ENCODE measurements at places on chromosomes 1 and 21.

GRCh38 chr1:7263021-7263960 lies 478.0 kb downstream of the CAMTA1 start:
- no peak for DNase-seq

- DNase-seq: no peak
These were observed 82.4 kb upstream of the COL11A1 start for GRCh38 chr1:103190766-103191165.

GRCh38 chr1:159214149-159214760 lies 9.6 kb downstream of the ACKR1 start:
- peak; percentile 5 for DNase-seq

DNA sequence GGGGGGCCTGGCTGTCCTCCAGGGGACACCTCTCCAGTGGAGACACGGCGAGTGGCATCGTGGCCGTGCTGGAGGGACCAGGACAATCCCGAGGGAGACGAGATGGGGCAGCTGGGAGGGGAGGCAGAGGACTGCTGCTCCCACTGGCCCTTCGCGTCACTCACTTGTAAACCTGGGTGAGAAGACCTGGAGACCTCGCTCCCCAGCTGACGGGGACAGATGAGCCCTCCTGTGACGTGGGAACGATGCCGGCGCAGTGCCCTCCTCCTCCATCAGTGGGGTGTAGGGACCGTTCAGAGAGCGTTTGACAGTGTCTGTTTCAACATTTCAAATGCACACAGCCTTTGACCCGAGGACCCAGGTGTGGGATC lies 4.6 kb downstream of the SPATC1L start:
- no peak for DNase-seq

DNA sequence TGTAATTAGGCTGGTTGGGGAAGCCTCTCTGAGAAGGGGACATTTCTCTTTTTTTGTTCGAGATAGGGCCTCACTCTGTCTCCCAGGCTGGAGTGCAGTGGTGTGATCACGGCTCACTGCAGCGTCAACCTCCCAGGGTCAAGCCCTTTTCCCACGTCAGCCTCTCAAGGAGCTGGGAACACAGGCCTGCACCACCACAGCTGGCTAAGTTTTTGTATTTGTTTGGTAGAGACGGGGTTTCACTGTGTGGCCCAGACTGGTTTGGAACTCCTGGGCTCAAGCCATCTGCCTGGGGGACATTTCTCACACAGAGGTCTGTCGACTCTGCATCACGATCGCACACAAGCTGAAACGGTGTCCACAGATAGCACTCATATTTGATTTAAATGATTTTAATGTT lies 39.7 kb downstream of the HUNK start:
- DNase-seq: no peak

- no peak for DNase-seq
These were observed 60.9 kb upstream of the RGS2 start for GRCh38 chr1:192747943-192748342.

- DNase-seq: no peak
These were observed 472.0 kb downstream of the CAMTA1 start for GRCh38 chr1:7257225-7257624.

GRCh38 chr1:82542766-82543165 lies 742.0 kb downstream of the ADGRL2 start:
- no peak for DNase-seq

GRCh38 chr1:33849211-33849610 lies 14.7 kb upstream of the HMGB4 start:
- DNase-seq: no peak

GRCh38 chr1:29145739-29146437 lies 22.2 kb upstream of the TMEM200B start:
- no peak for DNase-seq

DNA sequence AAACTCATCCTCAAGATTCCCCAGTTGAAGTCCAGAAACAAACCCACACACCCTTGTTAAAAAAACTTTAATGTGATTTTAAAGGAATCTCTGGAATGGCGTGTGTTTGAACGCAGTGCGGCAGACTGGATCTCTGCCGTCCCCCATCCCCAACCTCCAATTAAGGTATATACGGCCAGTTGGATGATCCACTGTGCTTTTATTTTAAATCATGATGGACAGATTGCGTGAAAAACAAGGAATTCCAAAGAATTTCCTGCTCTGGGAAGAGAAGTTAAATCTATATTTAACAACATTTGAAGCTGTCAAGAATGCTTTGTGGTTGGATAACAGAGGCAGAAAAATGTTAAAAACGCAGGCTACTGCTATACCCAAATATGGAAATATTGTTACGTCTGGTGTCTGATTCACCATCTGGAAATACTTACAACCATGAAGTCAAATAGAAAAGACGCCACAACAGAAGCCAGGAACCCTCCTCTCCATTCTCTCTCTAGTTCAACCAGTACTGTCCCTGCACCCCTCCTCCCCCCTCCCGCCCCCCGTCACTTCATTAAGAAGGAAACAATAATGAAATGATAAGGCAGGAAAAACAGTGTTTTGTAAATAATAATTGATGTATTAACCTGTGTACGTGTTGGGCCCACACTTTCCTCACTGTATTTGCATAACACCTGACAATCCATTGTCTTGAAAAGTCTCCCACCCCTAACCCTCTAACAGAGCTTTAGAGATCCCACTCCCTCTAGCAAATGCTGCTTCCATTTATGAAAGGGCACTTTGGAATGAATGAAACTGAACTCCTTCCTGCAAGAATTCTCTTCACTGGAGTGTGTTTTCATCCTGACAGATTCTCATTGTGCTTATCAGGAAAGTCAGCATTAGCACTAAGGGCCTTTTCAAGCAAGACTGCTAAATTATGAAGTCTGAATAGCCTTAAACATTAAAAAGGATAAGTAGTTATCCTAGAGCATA lies 2.0 kb upstream of the CCN1 start:
- no peak for DNase-seq

GRCh38 chr1:228978484-228979324 lies 243.4 kb downstream of the RHOU start:
- no peak for DNase-seq

All from CD4-positive, alpha-beta T cell (primary cell).